ENCODE measurements at places on chromosomes 11 and 22.

DNA sequence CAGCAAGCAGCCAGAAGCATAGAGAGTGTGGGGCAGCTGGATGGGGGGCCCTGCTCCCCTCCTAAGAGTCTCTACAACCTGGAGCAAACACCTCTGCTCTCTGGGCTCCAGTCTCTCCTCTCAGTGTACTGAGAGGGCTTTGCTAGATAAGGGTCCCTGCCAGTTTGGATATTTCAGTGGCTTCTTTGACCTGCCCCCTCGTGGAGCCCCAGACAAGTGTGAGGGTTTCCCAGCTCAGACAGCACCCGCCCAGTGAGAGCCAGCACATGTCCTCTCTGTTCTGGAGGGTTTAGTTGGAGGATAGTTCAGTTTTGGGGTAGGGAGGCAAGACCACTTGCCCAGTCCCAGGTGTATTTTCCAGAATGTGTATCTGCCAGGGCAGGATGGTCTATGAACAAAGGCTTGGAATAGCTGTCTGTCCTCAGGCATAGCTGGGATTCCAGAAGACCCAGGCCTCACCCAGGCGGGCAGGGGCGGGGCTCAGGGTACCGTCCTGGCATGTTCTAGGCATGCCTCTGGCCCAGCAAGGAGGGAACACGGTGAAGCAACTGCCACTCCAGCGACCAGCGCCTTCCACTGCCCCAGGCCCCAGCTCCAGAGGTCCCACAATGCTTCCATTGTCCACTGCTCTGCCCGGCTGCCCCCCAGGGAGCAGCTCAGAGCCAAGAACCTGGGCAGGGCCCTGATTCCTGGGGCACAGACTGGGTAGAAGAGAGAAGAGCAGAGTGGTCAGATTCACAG, 7.5 kb upstream of the MICALL1 start:
- no peak for DNase-seq

DNA sequence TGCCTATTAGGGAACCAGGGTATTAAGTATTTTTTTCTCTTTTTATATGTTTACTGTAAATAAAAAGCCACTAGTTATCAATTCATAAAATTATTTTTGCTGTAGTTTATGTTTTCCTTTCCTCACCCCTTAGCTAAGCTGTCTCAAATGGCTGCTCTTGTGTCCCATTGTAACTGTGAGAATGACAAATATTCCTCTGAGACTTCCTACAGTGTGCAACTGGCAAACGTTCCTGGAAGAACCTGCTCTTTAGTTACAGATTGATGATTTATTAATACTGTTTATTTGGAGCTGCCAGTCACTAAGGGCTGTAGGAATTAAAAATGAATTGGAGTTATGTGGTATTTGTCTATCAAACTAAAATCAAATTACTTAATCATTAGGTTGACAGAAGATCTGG, 675.4 kb upstream of the ARHGAP42 start:
- no peak for DNase-seq

- no peak for DNase-seq
Observed at GRCh38 chr11:118397448-118397847, 4.0 kb upstream of the ATP5MG start.

GRCh38 chr11:3803726-3804495, 4.4 kb upstream of the PGAP2 start:
- DNase-seq: no peak

DNA sequence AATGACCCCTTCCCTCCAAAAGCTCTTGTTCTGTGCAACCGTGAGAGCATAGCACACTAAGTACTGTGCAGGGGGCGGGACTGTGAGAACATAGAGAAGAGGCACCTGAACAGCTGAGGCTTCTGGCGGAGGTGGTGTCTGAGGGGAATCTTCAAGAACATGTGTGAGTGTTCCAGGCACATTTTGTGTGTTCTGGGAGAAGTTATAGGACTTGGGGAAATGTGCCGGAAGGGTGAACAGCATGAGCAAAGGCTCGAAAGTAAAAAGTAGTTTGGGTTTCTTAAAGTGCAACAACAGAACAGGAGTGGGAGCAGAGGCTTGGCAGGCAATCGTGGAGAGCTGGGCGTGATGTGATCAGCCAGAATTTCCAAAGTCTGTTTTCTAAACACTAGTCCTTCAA, 12.4 kb upstream of the SYN3 start:
- DNase-seq: no peak

GRCh38 chr22:35102663-35103062, 36.7 kb downstream of the ISX start:
- no peak for DNase-seq

DNA sequence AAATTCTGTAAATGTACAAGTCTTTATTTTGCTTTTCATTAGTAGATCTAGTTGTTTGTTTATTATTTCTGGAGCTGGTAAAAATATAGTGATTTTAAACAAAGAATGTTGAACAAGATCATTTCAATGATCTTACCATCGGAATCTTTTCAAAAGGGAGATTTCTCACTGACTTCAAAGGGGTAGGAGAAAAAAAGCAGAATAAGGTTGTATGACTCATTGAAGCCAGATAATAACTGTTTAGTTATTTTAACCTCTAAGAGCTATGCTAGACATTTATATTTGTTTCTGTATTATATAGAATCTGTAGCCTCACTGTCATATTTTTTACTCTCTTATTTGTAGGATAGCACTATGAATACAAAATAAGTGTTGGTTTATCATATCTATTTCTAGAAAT, 8.1 kb upstream of the PDE3B start:
- DNase-seq: no peak

DNA sequence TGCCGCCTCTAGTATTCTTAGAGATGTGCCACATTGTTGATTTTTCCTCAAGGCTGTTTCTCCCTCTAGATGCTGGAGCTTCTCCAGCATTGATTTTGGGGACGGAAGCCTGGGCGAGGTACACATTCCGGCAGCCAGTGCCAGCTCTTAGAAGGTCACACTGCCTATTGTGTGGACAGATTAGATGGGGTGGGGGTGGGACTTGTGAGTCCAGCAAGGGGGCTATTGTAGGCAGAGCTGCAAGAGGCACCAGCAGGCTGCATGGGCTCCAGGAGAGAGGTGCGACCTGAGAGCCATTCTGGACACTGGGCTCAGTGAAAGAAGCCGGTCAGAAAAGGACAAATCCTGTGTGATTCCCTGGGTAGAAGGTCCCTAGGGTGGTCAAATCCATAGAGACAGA, 12.4 kb downstream of the C11orf21 start:
- no peak for DNase-seq

GRCh38 chr11:85530634-85531033, 96.5 kb downstream of the DLG2 start:
- DNase-seq: no peak

GRCh38 chr22:19629331-19629719, 85.0 kb upstream of the SEPTIN5 start:
- no peak for DNase-seq

DNA sequence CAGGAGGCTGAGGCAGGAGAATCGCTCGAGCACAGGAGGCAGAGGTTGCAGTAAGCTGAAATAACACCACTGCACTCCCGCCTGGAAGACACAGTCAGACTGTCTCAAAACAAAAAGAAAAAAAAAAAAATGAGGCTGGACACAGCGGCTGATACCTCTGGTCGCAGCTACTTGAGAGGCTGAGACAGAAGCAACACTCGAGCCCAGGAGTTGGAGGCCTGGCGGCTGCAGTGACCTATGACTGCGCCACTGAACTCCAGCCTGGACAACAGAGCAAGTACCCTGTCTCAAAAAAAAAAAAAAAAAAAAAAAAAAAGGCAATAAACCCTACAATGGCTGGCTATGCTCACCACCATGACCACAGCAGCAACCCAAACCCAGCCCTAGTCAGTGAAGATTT, 11.0 kb downstream of the NAP1L4 start:
- DNase-seq: no peak

DNA sequence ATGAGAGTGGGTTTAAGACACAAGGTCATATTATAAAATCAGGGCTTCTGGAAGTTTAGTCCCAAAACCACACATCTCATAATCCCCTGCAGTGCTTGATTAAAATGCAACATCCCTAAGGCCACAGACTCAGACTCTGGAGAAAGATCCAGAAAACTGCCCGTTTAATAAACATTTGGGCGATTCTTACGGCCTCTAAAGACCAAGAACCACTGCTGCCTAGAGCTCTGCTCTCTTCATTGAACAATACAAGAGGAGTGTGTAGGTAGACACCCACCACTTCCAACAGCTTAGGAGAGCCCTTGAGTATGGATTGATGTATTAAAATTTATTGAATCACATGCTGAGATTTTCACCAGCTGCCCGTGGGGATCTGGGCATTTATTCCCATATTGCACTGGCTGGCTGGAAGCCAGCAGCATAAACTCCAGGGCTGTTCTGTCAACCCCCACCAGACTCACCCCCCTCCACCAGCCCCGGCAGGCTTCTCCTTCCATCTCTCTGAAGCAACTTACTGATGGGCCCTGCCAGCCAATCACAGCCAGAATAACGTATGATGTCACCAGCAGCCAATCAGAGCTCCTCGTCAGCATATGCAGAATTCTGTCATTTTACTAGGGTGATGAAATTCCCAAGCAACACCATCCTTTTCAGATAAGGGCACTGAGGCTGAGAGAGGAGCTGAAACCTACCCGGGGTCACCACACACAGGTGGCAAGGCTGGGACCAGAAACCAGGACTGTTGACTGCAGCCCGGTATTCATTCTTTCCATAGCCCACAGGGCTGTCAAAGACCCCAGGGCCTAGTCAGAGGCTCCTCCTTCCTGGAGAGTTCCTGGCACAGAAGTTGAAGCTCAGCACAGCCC, 749 bp upstream of the BEST1 start:
- peak; percentile 95 for DNase-seq

DNA sequence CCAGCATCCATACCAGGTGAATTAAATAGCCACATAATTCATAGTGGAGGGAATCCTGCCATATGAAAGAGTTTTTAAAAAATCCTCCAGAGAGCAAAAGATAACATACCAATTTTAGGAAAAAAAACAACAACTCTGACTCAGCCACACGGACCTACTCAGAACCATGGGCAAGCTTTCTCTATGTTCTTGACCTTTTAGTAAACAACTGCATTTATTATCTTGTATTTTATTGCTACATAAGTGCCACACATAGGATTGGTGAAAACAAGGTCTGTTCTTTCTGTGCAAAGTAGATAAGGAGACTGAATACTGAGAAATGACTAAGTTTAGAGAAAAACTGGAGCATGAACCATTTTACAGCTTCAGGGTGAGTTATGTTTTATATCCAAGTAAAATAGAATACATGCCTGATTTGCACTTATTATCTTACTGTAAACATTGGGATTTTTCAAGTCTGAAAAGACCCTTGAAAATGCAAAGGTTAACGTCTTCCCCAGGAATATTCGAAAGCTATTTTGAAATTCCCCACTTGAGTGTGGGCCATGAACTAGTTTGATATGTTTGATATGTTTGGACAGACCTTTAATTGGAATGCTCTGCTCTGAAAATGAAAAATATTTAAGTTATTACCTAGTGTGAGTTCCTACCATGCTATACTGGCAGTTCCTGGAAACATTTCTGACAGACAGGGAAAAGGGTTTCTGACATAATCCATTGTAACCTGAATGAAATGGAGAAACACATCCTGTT, 89.5 kb upstream of the DDI1 start:
- DNase-seq: peak; percentile 82

- no peak for DNase-seq
Observed at GRCh38 chr22:37559901-37560607, at the start of gene CDC42EP1. CDC42EP1 (plus strand) TSS chr22:37560480; CDS start chr22:37566350, 5,870 bp downstream.

GRCh38 chr11:86255896-86256295, 11.3 kb downstream of the EED start:
- DNase-seq: no peak

GRCh38 chr11:326592-326841, 5.9 kb upstream of the IFITM3 start:
- no peak for DNase-seq

DNA sequence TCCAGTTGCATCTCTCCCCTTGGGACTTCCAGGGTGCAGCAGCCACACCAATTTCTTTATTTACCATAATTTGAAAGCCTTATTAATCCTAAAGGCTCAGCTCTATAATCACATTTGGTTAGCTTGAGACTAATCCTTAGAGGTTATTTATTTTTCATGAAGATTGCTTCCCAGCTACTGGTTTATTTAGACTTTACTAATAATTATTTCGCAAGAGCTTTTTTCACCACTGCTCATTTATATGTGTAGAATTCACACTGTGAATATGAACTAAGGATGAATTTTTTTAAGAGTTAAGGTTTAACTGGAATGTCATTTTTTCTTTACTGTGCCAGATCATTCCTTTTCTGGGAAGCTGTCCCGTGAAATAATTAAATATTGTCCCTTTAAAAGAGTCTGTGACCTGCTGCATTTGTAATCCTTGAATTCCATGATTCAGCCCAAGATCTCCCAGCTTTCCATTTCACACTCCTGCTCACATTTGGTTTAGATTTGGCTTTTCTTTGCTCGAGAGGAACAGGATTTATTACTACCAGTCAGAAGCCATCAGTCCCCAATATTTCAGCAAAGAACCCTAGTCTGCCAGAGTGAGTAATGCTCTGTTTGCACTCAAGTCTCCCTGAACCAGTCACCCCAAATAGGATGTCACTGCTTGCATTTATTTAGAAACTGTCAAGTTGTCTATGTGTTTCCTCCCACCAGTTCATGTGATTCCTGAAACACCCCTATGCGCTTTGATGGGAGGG, 4.4 kb upstream of the CD44 start:
- DNase-seq: peak; percentile 51

GRCh38 chr11:33867561-33867960, 24.3 kb downstream of the LMO2 start:
- DNase-seq: no peak

DNA sequence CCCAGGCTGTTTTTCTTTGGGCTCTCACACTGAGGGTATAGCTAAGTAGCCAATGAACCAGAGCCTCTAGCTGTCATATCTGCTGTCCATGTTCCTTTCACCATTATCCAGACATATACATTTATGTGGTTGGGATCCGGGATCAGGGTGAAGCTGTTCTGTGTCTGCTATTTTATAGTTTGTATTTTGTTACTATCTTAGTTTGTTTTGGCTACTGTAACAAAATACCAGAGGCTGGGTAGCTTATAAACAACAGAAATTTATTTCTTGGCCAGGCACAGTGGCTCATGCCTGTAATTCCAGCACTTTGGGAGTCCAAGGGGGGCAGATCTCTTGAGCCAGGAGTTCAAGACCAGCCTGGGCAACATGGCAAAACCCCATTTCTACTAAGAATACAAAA, 40.5 kb upstream of the CABP7 start:
- no peak for DNase-seq

GRCh38 chr11:103210543-103210942, 101.3 kb downstream of the DYNC2H1 start:
- DNase-seq: no peak

DNA sequence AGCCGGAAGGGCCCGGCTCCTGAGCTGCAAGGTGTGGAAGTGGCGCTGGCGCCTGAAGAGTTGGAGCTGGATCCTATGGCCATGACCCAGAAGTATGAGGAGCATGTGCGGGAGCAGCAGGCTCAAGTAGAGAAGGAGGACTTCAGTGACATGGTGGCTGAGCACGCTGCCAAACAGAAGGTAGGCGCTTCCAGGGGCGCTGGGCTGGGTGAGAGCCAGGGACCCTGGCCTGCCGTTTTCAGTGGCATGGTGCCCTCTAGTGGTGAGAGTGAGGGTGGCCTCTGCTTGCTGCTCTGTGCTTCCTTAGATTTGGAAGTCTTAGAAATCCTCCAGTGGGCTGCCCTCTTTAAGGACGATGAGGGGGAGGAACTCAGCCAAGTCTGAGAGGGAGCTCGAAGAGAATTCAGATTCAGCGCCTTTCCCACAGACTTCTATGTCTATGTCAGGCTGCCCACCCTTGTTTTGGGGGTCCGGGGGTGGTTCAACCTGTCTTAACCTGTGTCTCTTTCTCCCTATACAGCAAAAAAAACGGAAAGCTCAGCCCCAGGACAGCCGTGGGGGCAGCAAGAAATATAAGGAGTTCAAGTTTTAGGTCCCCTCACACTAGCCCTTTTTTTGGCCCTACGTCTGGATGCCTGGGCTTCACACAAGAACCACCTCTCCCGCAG, 1.8 kb upstream of the PACS1 start:
- no peak for DNase-seq

- no peak for DNase-seq
Observed at GRCh38 chr11:69398529-69399492, 82.7 kb upstream of the LINC01488 start.

All from fibroblast of skin of left biceps (primary cell).